Right renal pelvis (tissue), 4 donors: ENCODE measurements at places on chromosomes 7 and 10.
A peak's percentile ranks its signal among the peaks of the same experiment; 100 is the strongest.

- DNase-seq: no peak
Measured at GRCh38 chr10:73648975-73649829, 6.6 kb downstream of the SYNPO2L start.

- DNase-seq: no peak
Measured at GRCh38 chr10:57952741-57953140, 315.0 kb downstream of the IPMK start.

DNA sequence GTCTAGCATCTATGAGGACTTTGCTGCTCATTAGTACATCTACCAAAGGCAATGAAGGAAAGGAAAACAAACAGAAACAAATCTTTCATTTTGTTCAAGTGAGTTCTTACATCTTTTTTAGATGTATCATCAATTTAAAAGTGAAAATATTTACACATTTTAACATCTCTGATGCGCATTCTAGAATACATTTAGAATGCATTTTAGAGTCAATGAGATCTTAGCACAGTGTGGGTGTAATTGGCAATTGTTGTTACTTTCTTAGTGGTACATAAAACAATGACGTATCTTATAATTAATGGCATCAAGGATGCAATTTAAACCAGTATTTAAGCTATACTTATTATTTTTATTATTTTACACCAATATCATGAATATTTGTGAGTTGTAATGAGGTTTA is 51.4 kb downstream of the TPK1 start:
- DNase-seq: no peak

GRCh38 chr7:117590191-117590590 is 110.4 kb downstream of the CFTR start:
- DNase-seq: no peak

DNA sequence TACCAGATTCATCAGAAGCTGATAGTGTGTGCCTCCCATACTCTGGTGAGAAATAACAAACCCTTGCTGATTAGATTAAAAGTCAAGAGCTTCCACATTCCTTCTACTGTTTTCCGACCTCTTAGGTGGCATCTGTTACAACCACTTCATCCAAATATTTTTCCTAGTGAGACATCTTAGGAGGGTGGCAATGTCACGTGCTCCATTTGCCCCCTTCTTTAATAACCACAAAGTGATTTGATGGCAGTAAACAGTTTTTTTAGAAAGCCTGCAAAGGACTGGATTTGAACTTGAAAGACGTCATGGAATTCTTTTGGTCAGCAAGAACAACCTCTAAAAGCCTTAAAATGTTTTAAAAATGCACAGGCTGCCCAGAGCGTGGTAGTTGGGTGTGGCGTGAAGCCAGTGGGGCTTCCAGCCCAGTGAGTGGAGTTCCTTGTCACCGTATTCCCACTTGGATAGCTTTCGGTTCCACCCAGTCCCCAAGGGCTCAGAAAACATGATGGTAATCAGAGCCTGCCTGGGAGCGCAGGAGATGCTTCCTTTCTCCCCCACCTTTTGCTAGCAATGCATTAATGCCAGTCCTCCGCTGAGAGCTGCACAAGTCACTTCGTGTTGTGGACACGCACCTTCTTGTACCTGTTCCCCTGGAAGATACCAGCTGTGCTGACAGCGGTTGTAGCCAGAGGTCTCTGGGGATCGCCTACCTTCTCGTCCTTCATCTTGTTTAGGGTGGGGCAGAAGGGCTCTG is 256.4 kb downstream of the KIAA1217 start:
- no peak for DNase-seq

DNA sequence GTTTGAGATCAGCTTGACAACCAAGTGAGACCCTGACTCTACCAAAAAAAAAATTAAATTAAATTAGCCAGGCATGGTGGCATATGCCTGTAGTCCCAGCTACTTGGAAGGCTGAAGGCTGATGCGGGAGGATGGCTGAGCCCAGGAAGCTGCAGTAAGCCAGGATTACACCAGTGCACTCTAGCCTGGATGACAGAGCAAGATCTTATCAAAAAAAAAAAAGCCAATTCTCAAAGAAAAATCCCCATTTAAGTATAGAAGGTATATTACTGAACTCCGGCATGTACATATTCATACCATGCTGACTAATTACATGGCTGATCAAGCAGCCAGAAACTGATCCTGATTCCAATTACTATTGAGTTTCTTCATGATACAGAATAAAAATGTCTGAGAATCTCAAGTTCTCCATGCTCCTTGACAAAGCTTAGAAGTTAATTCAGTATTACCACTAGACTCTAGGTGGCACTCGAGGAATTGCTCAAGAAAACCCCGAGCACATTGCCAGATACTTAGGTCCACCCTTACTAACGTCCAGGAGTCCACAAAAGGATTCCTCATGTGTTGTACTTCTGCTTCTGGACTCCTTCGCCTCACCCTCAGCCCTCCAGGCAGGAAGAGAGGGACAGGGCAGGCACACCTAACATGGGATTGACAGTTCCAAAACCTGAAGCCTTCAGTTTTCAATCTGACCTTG is 148.9 kb downstream of the PARD3 start:
- DNase-seq: peak; percentile 38

DNA sequence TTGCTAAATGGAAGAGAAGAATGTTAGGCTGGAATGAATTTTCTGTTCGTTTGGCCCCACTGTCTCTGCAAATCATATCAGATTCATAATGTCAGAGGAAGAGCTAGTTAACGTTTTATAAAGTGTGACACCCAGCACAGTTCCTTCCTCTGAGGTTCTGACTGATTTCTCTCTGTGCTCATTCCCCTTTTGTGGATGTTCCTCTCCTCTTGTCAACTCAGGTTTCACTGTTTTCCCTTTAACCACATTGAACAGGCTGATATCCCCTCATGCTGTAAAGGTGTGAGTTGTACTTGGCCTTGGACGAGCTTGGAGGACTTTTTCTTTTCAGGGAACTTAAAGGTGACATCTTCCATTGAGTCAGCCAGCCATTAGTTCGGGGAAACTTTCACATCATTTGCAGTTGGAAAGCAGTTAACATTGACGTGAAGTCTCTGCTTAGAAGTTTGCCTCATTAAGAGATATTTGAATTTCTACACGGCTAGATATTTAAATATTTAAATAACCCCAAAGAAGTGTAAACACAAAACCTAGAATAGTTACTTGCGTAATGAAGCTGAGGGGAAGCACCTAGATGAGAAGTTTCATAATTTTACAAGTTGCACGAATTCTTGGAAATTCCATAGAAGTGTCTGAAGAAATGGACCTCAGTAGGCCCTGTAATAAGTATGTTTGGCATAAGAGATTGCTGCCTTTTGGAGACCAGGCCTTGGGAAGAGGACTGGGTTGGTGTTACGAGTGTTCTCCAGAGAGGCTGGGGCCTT is 101.5 kb upstream of the EGR2 start:
- DNase-seq: no peak

DNA sequence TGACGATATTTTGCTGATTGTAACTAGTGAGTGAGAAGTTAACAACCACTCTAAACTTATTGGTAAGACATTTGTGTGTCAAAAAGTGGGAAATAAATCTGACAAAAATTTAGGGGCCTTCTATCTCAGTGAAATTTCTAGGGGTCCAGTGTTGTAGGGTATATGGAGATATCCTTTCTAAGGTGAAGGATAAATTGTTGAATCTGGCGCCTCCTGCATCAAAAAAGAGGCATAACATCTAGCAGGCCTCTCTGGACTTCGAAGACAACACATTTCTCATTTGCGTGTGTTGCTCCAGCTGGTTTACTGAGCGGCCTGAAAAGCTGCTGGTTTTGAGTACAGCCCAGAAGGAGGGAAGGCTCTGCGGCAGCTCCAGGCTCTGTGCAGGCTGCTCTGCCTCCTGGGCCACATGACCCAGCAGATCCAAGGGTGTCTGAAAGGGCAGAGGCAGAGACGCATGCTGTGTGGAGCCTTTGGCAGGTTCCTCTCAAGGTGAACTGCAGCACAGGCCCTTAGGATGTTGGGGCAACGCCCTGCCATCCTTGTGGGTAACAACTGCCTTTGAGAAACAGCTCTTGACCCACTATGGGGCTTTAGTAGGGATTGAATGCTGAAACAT is 72.4 kb downstream of the LMBR1 start:
- DNase-seq: no peak

- no peak for DNase-seq
Measured at GRCh38 chr7:35555934-35556333, 139.0 kb downstream of the HERPUD2 start.

DNA sequence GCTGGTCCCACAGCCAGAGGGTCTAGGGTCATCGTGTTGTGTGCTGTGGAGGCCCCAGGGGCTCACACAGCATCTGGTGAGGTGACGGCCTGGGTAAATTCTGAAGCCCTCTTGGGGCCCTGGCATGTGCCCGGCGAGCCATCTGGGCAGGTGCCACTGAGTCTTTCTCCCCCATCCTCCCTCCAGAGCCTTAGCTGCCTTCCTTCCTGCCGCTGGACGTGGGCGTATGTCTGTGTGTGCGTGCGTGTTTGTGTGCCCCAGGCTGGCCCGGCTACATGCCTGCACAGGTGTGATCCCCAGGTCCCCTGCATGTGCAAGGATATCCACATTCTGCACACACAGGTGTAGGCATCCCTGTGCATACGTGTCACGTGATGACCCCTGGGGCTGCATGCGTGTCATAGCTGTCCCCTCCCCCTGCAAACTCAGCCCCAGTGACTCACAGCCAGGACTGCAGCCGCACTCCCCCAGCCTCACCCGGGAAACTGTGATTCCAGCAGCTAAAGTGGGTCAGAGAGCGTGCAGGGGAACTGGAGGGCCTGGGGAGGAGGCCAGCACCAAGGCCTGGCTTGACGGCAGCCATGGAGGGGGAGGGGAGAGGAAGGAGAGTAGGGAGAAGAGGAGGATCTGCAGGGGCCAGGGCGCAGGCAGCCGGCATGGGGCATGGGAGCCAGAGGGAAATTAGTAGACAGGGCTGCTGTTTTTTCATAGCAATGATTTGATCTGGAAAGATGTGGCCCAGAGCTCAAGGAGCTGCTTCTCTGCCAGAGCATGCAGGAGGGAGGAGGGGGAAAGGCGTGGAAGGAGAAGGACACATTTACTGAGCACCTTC is 46.4 kb downstream of the ELFN1 start:
- DNase-seq: no peak

DNA sequence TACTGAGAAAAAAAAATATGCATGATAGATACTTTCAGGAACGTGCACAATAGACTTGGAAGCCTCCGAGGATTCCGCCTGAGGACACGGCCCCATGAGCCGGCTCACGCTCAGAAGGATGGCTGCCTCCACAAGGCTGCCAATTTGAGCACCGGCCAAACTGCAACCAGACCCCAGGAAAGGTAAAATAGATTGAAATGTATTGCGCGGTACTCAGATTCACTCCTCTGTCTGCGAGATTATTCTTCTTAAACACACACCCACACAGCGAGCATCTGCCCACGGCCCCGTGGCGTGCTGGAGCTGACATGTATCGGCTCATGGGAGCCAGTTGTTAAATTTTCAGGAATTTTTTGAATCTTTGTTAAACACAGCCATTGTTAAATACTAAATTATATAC is 653.2 kb upstream of the MKI67 start:
- no peak for DNase-seq

- no peak for DNase-seq
Measured at GRCh38 chr10:124224331-124225028, 131.1 kb upstream of the CHST15 start.

DNA sequence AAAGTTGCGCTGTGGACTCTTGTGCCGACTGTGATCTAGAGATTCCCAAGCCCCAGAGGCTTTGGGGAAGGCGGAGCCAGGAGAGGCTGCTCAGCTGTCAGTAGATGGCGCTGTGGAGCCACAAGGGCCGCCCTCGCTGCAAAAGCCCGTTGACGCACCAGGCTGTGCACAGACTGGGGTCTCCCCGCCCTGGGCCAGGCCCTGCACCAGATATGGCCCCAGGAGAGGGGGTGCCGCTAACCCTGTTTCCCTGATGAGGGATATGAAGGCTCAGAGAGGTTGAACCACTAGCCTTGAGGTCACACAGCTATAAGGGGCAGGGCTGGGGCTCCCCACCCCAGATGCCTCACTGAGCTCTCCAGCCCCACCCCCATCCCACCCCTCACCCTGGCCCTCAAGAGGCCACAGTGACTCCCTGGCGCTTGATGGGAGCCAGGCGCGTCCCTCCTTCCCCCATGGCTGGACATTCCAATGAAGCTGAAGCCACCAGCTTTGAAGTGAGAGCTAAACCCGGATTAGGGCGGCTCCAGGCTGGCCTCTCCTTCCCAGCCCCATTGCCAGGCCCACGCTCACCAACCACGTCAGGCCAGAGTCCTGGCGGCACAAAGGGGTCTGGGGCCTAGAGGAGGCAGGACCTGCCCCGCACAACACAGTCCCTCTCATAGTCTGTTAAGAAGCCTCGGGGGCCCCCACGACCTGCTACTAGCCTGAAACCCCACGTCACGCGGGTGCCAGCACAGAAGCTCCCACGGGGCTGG is 26.4 kb downstream of the MYL10 start:
- DNase-seq: peak; percentile 75

- DNase-seq: no peak
Measured at GRCh38 chr10:57165671-57166070, 804.6 kb upstream of the ZWINT start.

DNA sequence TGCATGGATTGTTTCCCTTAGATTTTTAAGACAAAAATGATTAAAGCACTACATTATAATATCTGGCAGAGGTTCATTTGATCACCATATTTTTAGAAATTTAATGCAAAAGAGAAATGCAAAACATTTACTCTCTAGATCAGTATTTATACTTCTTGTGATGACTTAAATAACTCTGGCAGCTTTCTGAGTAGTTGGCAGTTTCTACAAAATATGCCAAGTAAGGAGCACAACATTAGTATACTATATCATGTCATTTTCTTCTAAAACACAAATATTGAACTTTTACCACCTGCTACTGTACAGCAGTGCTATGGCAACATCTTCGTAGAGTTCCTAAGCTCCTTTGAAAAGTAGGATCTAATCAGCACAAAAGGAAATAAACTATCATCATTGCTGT is 275.2 kb downstream of the PCDH15 start:
- no peak for DNase-seq

DNA sequence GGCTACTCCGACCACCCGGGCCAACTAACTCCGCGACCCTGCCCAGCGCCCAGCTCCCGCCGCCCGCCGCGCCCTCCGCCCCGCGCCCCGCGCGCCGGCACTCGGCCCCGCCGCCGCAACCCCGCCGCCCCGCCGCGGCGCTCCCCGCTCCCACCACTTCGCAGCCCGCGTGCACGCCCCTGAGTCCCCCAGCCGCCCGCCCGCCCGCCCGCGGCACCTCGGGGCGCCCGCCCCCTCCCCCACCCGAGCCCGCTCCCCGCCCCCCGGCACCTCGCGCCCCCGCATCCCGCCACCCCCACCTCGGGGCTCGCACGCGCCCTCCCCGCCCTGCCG is 598 bp downstream of the JAZF1 start:
- no peak for DNase-seq

- no peak for DNase-seq
Measured at GRCh38 chr10:113562069-113562468, 9.2 kb downstream of the HABP2 start.

- DNase-seq: no peak
Measured at GRCh38 chr7:25333296-25333928, 105.1 kb upstream of the NPVF start.

- DNase-seq: no peak
Measured at GRCh38 chr10:60479305-60480020, 89.8 kb upstream of the ANK3 start.

GRCh38 chr7:78558566-78558965 is 760.0 kb downstream of the PHTF2 start:
- no peak for DNase-seq

GRCh38 chr10:69506834-69507713 is 55.8 kb downstream of the TSPAN15 start:
- DNase-seq: no peak

- DNase-seq: no peak
Measured at GRCh38 chr7:146948703-146949102, 832.1 kb downstream of the CNTNAP2 start.

- peak; percentile 26 for DNase-seq
Measured at GRCh38 chr10:34808801-34809745, 6.0 kb downstream of the PARD3 start.

GRCh38 chr10:48446785-48447184 is 140.3 kb downstream of the MAPK8 start:
- DNase-seq: no peak
